Left cardiac atrium (tissue), 4 donors: ENCODE measurements at places on chromosomes 2 and 18. TPM values are rescaled to one million over a fixed set of nuclear protein-coding genes. Genes with fewer than 3 reads are reported as not detected.

The ALK gene
- total RNA-seq, result 0.21 TPM

The KRTCAP3 gene
- total RNA-seq, result not detected

The RIOK3 gene
- 42.4 TPM for total RNA-seq

The PRKAG3 gene
- total RNA-seq, result 0.10 TPM

The HRH4 gene
- total RNA-seq, result not detected

The MREG gene
- total RNA-seq, result 1.3 TPM

The DIPK1C gene
- 1.5 TPM for total RNA-seq

The GPR45 gene
- total RNA-seq, result not detected

The IL36G gene
- not detected for total RNA-seq

The RTKN gene
- total RNA-seq, result 18.7 TPM

The ATP8B1 gene
- 14.9 TPM for total RNA-seq
